H1 (cell line): ENCODE measurements at places on chromosomes 11 and 22. TPM values are rescaled to one million over a fixed set of nuclear protein-coding genes. Genes with fewer than 3 reads are reported as not detected.

The IGSF9B gene
- 42.3 and 49.2 TPM in 2 replicates for total RNA-seq

The JOSD1 gene
- 20.2 and 21.3 TPM in 2 replicates for total RNA-seq

The DNAJC24 gene
- total RNA-seq = 21.1 TPM in 2 replicates

The FZD4 gene
- total RNA-seq = 6.8 and 7.1 TPM in 2 replicates

The HORMAD2 gene
- total RNA-seq = not detected in 2 replicates

GRCh38 chr22:42169055-42169469 is 38.5 kb upstream of the CYP2D6 start:
- no peak overlapping the region for H3K4me3 ChIP-seq
- DNase-seq = peak; percentile 90
- H3K27ac ChIP-seq = no peak overlapping the region; the same call in 1 of the 2 replicates
- H3K27me3 ChIP-seq = no peaks in the 10 kb centered on the region
- no peaks in the 10 kb centered on the region for H3K36me3 ChIP-seq
